ENCODE measurements at places on chromosomes 7 and 10. TPM values are rescaled to one million over a fixed set of nuclear protein-coding genes. Genes with fewer than 3 reads are reported as not detected.

- DNase-seq = no peak
Observed at GRCh38 chr10:35813219-35813618, 171.1 kb upstream of the FZD8 start.

The DMBT1 gene
- polyA plus RNA-seq = not detected

DNA sequence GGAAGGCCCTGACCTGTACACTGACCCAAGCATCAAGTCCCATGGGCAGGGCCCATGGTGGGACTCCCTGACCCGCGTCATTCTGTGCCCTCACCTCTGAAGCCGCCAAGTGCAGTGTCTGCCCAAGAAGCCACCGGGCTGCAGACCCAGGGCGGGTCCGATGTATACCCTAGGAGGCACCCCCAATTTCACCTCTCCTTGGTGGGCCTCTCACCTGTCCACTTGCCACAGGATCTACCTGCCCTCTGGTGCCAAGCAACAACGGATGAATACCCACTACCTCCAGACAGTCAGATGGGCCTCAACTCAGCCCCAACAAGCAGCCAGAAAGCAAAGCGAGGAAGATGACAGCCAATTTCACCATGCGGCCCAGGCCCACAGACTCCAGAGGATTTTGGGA lies 92.6 kb downstream of the CTBP2 start:
- no peak for DNase-seq

The ZNRF2 gene
- polyA plus RNA-seq = 11.7 TPM

- DNase-seq = peak; percentile 35
Observed at GRCh38 chr10:68301790-68302502, 29.9 kb upstream of the HNRNPH3 start.

GRCh38 chr10:95339863-95340262 lies 49.1 kb upstream of the PDLIM1 start:
- DNase-seq = no peak

The GPR26 gene
- not detected for polyA plus RNA-seq

The ARMC3 gene
- not detected for polyA plus RNA-seq

GRCh38 chr10:121928528-121928884 lies 675 bp upstream of the ATE1 start:
- no peak for DNase-seq

The TET1 gene
- polyA plus RNA-seq = 8.2 TPM

DNA sequence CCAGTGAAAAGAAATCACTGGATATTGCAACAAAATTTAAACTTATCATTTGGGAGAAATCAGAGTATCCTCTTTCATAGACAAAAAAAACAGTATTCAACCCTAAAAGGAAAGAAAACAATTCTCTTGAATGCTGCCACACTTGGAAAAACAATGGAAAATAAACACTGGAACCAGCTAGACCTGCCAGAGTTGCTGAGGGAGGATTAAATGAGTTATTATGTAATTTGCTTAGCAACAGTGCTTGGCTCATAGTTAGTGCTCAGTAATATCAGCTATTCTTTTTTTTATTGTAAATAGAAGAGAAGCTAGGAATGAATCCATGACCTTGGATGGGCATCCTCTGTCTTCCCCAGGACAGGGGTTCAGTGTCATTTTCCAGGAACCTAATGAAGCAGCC lies 11.0 kb upstream of the ZNF273 start:
- no peak for DNase-seq

GRCh38 chr7:4550117-4550516 lies 132.0 kb upstream of the FOXK1 start:
- no peak for DNase-seq

The DRGX gene
- not detected for polyA plus RNA-seq

- DNase-seq = no peak
Observed at GRCh38 chr7:28246921-28247461, 66.4 kb upstream of the JAZF1 start.

GRCh38 chr10:13775786-13776775 lies 189.3 kb downstream of the PRPF18 start:
- DNase-seq = no peak

DNA sequence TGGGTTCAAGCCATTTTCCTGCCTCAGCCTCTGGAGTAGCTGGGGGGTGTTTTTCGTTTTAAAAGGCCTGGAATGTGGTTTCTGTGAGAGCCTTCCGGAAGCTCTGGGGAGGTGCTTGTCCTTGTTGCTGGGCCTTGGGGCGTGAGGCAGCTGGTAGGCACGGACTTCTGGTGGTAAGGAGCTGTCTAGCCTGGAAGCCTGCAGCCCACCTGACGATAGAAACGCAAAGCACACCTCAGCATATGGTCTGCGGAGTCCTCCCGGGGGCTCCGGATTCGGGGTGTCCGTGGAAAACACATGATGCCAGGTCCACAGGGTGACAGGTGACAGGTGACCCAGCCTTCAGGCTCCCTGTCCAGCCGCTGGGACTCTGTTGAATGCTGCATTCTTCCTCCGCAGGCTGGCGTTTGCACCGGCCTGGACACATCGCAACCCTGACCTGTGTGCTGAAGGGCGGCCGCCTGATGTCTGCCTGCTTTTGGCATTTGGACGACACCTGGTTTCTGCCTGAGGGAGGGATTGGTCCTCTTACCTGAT lies 37.3 kb downstream of the INPP5A start:
- DNase-seq = no peak

- DNase-seq = no peak
Observed at GRCh38 chr10:31291123-31291522, 27.9 kb upstream of the ZEB1 start.

GRCh38 chr10:121355161-121355560 lies 243.1 kb downstream of the FGFR2 start:
- DNase-seq = no peak

The MMD2 gene
- polyA plus RNA-seq = not detected

- DNase-seq = no peak
Observed at GRCh38 chr10:49270565-49270964, 28.4 kb upstream of the C10orf71 start.

- no peak for DNase-seq
Observed at GRCh38 chr10:85995791-85996190, 370.8 kb downstream of the GRID1 start.

GRCh38 chr7:50959991-50960390 lies 177.3 kb upstream of the GRB10 start:
- DNase-seq = no peak

DNA sequence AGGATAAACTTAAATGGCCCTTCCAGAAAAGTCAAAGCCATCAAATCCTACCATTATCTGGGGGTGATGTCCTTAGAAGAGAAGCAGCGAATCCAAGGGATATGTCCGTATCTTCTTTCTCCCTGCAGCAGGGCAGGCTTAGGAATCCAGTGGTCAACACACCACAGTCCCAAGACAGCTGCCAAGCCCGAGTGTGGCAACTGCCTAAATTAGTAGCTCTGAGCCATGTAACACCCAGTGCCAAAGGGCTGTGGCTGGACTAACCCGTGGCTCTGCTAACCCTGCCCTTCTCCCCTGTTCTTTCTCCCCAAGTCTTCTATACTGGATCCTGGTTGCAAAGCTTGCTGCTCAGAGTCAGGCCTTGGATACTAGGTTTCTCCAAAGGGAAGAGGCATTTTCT lies 74.8 kb downstream of the CDK1 start:
- DNase-seq = no peak
